Fibroblast of the conjunctiva (primary cell): ENCODE measurements at places on chromosomes 3 and 15.

GRCh38 chr15:93180656-93181055 is 91.6 kb upstream of the RGMA start:
- DNase-seq, result no peak

DNA sequence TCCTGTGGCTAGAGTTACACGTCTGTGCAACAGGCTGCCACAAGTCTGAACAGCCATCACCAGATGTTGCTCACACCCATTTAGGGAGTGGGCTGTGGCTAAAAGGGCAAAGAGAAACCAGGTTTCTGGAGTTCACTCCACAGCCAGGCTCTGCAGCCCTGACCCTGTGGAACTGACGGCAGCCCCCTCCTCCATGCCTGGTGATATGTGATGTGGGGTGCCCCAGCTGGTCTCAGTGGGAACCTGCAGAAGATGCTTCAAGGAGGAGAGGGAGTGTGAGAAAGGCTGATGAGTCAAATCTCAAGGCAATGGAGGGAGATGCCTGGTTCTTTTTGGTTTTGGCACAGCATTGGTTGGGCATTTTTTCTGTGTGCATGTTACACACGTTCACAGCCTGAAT is 130.6 kb downstream of the TPRA1 start:
- no peak for DNase-seq

DNA sequence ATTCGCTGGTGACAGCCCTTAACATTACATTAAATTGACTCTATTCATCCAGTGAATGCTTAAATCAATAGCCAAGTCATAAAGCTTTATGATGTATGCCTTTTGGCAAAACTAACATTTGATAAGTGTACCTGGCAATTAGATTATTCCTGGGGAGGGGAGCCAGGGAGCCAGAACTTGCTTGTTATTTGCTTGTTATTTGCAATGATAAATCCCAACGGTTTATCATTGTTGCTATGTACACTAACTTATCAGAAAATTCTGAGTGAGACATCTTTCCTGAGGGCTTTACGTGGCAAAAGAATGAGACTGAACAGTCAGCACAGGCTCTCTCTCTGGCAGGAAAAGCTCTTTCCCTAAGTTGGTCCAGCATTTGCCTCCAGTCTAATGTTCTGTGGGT is 35.8 kb upstream of the FBN1 start:
- no peak for DNase-seq

DNA sequence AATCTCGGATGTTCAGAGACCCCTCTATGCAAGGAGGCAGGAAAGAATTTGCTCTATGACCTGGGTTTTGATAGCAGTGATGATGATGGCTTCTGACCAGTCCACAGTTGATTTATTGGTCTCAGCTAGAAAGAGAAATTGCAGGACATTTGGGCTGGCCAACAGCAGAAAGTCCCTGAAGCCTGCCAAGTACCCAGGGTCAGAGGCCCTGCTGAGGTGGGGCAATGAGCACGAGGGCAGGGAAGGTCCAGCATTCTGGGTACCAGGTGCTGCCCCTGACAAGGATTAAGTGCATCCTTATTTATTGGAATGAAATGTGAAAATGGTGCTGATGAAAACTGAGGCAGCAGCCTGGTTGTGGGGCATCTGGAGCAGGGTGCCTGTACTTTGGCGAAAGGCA is 19.8 kb downstream of the C3orf62 start:
- no peak for DNase-seq

DNA sequence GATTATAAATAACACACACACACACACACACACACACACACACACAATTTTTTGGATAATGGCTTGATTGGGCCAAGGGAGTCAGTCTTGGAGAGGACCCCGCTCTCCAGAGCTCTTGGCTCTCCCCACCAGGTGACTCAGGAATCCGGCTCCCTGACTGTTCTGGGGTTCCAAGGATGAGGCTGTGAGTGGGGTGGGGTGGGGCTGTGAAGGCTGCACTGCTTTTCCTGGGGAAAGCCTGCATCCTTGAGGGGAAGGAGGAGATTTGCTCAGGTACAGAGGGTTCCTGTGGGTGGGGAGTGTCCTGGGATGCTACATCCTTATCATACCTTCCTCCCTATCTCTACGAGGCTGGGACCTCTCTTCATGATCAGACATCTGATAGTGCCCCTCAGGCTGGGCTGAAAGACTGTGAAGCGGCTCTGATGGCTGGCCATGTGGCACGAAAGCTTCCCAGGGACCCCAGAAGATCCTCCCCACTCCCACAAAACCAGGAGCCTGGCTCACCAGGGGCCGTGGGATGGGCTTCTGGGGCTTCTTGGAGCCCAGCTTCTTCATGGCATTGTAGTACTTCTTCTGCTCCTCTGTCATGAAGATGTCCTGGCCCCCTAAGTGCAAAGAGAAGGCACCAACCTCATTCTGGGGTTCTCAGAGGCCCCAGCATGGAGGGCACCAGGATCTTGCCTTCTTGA is 59.2 kb downstream of the EXOG start:
- no peak for DNase-seq
